ENCODE measurements at places on chromosomes 2 and 18. TPM values are rescaled to one million over a fixed set of nuclear protein-coding genes. Genes with fewer than 3 reads are reported as not detected.

DNA sequence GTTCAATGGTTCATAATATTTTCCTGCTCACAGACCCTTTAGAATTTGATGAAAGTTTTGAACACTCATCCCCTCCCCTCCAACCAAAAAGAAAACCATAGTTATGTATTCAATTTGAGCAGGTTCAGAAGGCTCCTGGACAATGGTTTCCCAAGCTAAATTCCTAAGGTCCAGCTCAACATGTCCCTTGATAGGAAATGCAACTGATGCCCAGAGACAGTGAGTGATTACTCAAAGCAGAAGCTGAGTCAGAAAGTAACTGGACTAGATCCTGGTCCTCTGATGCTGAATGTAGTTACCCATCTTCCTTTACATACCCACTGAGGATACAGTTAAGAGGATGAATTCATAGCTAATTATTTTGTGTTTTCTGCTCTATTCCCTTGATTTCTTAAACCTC, 218.9 kb upstream of the NCKAP5 start:
- DNase-seq = no peak
- H3K27ac ChIP-seq = no peak overlapping the region
- H3K27me3 ChIP-seq = no peaks in the 10 kb centered on the region
- H3K4me3 ChIP-seq = no peak overlapping the region
- H3K36me3 ChIP-seq = no peaks in the 10 kb centered on the region

Gene DPP10
- total RNA-seq = not detected

GRCh38 chr2:124328397-124328796, 303.3 kb downstream of the CNTNAP5 start:
- H3K27me3 ChIP-seq = no peaks in the 10 kb centered on the region
- H3K4me3 ChIP-seq = no peak overlapping the region
- no peak overlapping the region for H3K27ac ChIP-seq
- no peaks in the 10 kb centered on the region for H3K4me1 ChIP-seq

Gene KCNIP3
- total RNA-seq = 12.7 TPM

DNA sequence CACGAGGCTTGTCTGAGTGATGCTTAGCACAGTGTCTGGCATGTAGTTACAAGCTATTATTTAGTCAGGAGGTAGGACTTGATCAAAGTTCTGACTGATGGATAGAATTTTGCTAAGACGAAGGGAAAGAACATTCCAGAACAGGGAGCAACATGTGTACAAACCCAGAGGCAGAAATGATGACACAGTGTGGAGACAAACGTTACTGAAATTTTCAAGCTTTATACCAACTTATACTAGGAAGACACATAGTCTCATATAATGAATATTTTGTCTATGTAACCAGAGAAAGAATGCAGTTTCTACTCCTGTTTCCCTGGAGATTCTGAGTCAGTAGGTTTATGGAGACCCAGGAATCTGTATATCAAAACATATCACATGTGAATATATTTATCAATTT, 123.4 kb downstream of the FAM124B start:
- H3K4me1 ChIP-seq = no peaks in the 10 kb centered on the region
- no peak overlapping the region for H3K27ac ChIP-seq
- peaks cover 5% of the 10 kb centered on the region for H3K27me3 ChIP-seq
- no peak overlapping the region for H3K4me3 ChIP-seq
- no peaks in the 10 kb centered on the region for H3K36me3 ChIP-seq

Gene EMILIN1
- total RNA-seq = 3.0 TPM

Gene SIX2
- total RNA-seq = not detected

GRCh38 chr2:216159646-216160045, 50.5 kb downstream of the XRCC5 start:
- no peak overlapping the region for H3K4me3 ChIP-seq
- H3K27ac ChIP-seq = no peak overlapping the region
- peaks cover 86% of the 10 kb centered on the region for H3K36me3 ChIP-seq
- H3K27me3 ChIP-seq = no peaks in the 10 kb centered on the region

DNA sequence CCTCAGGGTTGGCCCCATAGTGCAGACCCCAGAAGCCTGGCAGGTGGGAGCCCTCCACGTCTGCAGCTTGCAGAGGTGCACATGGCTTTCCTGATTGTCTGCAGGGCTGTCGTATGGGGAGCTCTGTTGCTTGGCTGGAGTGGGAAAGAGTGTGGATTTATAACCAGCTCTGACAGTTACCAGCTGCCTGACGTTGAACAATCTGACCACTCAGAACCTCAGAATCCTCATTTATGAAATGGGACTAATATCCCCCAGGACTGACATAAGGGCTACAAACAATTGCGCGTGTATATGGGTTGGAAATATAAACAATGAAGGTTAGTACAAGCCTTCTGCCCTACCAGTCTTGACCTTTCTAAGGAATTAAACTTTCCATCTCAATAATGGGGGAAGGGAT, 13.9 kb upstream of the PXDN start:
- H3K4me3 ChIP-seq = no peak overlapping the region
- H3K27me3 ChIP-seq = no peaks in the 10 kb centered on the region
- H3K27ac ChIP-seq = no peak overlapping the region

DNA sequence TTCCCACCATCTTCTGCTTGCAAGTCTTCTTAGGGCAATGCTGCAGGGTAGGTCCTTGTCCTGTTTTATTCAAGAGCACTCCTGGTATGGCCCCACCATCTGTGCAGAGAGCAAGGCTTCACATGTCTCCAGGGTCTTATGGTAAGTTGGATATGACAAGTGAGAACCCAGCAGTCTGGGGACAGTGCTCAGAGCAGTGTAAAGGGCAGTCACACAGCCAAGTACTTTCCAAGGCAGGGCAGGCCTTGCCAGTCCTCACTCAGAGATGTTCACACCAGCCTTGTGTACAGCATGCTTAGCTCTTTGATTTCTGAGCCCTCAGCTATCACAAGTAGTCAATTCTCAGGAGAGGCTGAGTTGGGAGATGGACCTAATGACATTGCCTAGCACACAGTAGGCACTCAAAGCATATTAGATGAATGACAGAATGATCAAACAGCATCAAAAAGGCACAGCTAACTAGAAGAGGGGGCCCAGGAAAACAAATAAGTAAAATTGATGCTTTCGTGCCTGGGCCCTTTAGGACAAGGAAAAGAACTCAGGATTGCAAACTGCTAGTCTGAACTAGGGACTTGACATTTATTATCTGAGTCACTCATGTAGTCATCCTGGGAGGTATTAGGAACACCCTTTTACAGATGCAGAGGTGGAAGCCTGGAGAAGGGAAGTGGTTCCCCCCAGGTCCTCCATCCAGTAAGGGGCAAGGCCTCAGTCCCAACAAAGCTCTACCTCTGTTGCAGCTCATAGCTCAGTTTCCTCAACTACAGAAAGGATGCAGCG, 86.7 kb upstream of the CTAGE1 start:
- no peak overlapping the region for H3K4me3 ChIP-seq
- H3K27ac ChIP-seq = peak overlapping the region; percentile 7
- no peak for DNase-seq

All from suprapubic skin (tissue), 4 donors.